ENCODE measurements at places on chromosomes 4 and X.

- DNase-seq: no peak
Observed at GRCh38 chr4:162494935-162495334, 331.1 kb upstream of the FSTL5 start.

GRCh38 chr4:34732176-34732950 lies 1512.0 kb downstream of the ARAP2 start:
- no peak for DNase-seq

DNA sequence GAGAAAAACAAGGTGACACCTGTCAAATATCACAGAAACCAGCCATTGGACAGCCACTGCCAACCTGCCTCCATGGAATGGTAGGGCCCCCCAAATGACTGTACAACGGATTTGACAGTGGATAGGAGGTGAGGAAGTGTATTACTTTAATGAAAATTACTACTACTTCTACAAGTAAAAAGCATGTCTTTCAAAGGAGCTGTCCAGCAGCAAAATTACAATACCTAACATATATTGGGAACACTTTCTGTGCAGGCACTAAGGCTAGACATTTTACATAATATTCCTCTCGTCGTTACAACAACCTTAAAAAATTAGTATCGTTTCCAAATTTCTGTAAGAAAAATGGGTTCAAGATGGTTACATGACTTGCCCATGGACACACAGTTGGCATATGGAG lies 14.9 kb downstream of the PPP3CA start:
- DNase-seq: no peak

GRCh38 chr4:106996490-106996889 lies 39.6 kb downstream of the DKK2 start:
- no peak for DNase-seq

- no peak for DNase-seq
Observed at GRCh38 chr4:26878794-26879391, 18.3 kb downstream of the STIM2 start.

DNA sequence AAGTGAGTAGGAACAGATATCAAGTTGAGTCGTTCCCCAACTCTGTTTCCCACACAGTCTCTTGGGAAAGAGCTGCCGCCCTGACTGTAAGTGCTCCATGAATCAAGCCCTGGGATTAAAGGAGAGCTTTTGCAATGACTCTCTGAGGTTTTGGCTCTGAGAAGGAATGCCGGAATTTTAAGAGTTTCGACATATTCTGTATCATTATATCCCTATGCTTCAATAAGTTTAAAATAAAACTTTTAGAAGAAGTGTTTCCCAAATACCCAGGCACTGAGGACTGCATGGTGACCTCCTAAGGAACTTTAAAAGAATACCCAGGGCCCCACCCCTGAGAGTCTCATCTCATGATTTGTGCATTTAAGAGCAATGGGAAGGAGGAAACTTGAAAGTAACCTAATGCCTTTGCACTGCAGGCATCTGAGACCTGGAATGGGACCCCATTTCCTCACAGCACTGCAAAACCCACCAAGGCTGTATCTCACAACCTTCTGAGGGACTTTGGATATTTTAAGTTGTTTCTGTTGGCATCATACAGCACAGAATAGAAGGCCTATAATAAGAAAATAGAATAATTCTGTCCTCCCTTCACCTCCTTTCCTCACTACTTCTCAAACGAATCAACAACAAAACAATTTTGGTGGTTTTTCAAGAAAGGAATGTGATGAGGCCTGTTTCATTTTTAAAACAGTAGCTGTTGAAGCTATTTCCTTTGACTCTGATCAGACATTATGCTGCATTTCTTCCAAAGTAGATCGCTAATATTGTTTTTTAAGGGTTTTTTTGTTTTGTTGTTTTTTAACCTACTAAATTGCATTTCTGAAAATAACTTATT lies 121.2 kb downstream of the GASK1B start:
- peak; percentile 75 for DNase-seq

All from astrocyte of the cerebellum (primary cell).